8988T (cell line): ENCODE measurements at places on chromosomes 1 and 21.

DNA sequence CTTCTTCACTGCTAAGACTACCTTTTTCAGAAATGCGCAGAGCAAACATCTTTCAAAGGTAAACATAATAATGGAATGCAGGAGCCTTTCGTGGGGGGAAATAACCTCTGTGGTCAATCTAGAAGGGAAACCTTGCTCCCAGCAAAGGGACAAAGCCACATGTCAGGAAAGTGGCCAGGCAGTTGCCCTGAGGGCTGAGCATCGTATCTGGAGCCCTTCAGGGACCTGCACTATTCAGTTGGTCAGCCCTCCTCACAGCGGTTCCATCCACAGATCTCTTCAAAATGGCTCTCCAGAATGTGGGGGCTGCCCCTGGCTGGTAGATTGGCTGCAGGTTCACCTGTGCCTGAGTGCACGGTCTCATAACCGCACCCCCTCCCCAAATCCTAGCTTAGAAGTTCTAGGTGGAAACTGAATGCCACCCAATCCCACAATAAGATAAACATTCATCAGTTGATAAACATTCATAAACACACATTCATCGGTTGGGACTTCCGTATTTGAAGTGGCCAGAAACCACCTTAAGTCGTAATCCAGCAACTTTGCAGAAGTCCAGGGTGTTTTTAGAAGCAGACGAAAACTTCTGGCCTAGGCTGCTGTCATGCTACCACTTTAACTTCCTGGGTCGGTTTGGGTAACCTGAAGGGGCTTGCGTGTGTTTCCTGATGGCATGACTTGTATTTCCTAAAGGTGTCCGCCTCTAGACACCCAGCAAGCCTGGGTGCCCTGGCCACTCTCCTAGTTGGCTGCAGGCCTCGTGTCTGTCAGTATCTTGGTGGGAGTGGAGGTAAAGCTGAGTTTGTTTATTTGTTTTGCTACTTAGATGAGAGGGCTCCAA, 50.5 kb downstream of the RASSF5 start:
- no peak for DNase-seq

DNA sequence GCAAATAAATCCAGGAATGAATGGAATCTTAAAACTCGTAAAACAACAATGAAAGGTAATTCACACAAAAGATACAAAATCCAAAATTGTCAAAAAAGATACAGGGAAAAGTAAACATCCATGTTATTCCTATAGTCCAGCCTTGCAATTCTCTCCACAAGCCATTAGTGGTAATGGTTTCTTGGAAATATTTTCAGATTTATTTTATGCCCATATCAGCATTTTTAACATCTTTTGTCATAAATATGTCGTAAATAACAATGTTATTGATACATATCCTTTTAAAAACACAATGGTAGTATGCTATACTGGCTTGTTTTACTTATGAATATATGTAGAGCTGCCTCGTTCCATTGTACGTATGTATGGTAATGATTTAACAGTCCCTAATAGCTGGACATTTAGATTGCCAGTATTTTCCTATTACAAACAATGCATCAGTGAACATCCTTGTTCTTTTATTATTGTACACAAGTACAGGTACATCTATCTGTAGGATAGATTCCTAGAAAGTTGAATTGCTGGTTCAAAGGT, 30.6 kb downstream of the DNTTIP2 start:
- no peak for DNase-seq

DNA sequence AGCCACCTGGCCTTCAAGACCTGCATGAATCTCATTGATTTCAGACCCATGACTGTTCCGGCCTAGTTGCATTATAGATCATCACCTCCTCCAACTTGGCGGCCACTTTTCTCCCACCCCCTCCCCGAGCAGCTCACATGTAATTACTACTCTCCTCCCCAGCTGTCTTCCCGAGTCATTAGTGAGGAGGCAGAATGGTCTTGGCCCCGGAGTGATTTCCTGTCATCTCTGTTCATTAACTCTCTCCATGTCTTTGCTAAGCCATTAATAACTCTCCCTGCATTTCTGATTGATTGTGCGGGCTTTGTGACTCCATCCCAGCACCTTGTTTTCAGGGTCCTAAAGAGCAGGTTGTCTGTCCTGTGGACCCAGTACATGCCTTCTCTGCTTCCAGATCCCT, 75.6 kb upstream of the CNTN2 start:
- DNase-seq, result no peak

- DNase-seq, result no peak
Measured at GRCh38 chr1:110620250-110620615, 14.1 kb upstream of the KCNA2 start.

DNA sequence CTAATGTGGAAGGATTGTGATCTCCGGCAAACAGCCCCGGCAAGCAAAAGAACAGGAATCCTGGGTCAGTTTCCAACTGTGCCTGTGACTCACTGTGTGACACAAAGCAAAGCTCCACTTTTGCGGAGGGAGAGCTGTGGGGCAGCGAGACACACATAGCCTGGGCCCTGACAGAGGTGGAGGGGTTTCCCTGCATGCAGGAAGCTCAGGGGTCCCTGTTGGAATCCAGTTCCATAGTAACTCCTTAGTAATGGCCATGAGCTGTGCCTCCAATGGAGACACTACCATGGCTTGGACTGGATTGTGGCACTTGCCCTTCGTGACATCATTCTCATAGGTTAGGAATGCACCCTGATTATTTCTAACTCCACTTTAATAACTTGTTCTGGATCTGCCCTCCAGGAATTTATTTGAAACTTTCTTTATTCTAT, 47.0 kb upstream of the ATF3 start:
- no peak for DNase-seq

- no peak for DNase-seq
Measured at GRCh38 chr1:89529196-89529595, 4.6 kb downstream of the LRRC8B start.

DNA sequence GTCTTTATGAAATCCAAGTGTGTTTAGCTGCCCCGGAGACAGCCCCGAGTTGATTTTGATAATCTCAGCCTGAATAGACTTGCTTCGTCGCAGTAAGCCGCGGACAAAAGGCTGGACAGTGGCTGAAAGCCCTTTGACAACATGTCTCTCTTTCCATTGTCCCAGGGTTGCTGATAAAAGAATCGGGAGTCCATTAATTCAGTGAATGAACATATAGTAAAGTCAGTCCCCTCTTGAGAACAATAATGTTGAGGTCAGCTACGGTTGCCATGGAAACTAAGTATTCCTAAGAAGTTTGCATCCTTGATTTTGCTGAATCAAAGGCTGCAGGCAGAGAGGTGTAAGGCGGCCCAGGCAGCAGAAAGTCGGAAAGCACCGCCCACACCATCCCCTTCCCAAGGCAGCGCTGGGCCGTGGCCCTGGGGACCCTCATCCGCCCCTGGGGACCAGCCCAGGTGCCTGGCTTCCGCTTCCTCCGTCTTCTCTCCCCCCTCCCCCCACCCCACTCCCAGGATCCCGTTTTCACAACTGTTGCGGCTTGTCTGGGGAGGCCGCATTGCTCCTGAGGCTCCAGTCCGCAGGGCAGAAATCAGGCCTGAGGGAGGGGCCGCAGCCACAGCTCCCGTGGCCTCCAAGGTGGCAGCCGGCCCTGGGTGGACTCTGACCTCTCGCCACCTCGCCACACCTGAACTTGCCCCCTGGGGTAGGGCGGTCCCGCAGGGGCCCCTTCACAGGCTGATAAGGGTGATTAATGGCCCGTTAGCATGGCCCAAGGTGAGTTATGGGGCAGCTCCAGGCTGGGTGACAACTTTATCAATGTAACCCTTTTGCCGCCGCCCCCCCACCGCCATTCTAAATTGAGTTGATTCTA, 180.9 kb downstream of the PRDM16 start:
- DNase-seq, result no peak

DNA sequence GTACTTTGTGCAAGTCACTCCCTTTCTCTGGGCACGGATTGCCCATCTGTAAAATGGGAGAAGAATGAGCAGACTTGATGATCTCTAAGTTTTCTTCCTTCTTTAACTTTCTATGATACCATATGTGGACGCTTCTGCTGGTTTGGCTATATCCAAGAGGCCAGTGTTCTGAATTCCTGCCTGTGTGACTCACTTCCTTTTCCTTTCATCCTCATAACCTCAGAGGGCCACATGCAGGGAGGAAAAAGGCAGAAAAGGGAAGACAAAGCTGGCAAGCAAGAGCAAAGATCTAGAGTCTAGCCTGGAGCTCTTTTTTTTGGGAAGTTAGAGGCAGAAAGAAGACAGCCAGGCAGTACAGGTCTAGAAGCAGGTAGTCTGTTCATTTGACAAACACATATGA, 151.2 kb downstream of the OMA1 start:
- DNase-seq, result no peak

GRCh38 chr1:56788102-56788501, 31.1 kb downstream of the FYB2 start:
- no peak for DNase-seq

GRCh38 chr1:171472183-171472647, 13.1 kb upstream of the PRRC2C start:
- DNase-seq, result no peak

- DNase-seq, result no peak
Measured at GRCh38 chr1:214455479-214455878, 95.9 kb downstream of the PTPN14 start.

DNA sequence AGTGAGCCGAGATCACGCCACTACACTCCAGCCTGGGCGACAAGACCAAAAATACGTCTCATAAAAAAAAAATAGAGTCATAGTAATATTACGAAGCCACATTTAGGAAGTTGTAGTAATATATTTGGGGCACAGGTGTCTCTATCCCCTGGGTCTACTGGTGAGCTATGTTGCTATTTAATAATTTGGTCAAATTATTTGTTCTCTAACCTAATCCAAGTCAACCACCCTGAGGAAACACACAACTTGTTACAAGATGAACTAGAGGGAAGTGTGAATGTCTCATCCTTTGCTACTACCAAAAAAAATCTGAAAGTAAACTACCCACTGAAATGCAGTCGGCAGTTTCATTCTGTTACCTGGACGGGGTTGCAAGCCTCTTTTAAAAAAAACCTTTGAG, 35.3 kb downstream of the RGS8 start:
- DNase-seq, result no peak

- DNase-seq, result no peak
Measured at GRCh38 chr21:17889171-17889570, 70.0 kb upstream of the C21orf91 start.

- no peak for DNase-seq
Measured at GRCh38 chr1:246317332-246318035, 189.6 kb downstream of the SMYD3 start.

DNA sequence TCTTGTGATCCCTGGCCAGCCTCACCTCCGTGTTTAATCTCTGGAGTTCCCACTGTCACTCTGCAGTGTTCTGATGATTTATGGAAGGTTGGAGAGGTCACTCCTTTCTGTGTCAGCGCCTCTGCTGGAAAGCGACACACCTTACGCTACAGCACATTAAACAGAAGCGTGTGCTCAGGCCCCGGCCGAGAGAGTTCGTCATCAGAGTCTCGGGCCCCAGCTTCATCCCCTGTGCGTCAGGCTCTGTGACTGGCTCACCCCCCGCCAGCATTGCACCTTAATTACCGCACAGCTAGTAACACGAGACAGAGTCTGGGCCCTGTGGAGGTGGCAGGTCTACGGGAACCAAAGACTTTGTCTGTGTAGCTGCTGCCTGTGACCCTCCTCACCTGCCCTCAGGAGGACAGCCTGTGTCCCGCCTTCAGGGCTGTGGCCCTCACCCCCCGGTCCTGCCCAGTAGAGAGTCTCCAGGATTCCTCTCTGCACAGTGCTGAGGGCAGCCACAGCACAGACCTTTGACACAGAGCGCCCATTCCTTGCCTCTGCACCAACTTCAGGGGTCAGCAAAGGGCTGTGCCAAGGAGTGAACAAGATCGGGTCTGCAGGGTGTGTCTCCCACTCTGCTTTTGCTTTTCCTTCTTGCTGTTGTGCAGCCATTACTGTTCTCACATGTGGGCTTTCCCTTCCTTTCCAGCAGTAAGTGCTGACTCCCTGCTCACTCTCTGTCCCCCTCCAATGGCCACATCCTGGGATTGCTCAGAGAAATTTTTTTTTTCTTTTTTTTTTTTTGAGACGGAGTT, 157.6 kb downstream of the PGBD5 start:
- peak; percentile 89 for DNase-seq

DNA sequence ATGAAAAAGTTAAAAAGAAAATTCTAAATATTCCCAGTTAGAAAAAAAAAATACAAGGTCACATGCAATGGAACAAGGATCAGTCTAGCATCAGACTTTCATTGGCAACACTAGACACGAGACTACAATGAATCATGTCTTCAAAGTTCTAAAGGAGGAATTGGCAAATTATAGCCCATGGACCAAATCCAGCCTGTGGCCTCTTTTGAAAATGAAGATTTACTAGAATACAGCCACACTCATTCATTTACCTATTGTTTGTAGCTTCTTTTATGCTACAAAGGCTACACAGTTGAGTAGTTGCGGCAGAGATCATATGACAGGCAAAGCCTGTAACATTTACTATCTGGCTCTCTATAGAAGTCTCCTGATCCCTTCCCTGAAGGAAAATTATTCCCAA, 71.4 kb downstream of the MRPL39 start:
- no peak for DNase-seq

DNA sequence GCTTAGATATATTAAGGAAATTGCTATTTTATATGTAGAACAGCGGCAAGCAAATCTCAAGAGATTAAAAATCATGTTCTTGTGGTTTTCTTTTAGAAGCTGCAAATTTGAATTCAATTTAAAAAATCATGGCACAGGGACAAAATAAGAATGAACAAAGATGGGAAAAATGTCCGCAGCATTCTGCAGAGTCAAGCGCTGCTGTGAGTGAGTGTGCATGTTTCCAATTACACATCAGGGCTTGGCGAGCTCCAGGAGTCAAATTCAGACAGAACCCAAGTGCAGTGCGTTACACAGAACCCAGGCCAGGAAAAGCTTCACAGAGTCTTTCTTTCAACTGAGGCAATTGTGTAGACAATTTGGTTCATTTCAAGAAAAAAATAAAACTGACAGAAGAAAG, 33.3 kb upstream of the ERG start:
- DNase-seq, result no peak

GRCh38 chr1:93977598-93977945, 68.3 kb upstream of the GCLM start:
- DNase-seq, result no peak

DNA sequence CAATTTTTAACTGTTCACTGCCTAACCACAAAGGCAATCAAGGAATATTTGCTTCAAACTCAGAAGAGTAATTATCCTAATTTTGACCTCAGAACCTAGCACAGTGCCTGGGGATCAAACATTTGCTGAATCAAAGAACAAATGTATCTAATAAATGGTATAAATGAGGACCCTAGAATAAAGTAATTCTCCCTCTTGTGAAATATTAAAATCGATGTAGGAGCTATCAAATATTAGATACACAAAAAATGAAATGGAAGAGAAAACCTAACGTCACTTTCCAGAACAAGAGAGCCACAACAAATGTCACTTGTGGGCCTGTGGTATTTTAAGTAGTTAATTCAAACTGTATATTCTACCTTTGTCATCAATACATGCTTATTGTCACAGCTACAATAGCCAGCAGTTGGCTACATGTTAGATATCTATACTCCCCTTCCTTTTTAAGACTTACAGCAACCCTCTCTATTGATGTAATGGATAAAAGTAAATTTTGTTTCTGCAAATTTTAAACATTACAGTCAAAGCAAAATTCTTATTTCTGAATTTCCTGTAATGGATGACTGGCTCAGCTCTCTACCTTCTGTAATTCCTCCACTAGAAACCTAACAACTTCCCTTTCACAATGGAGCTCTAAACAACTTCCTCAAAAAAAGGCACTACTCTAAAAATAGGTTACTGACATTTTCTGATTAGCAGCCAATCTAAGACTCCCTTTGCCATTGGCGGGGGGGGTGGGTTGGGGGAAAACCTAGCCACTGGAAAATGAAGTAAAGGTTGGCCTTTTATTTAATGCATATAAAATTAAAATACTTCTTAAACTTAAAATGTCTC, 37.6 kb downstream of the PUM1 start:
- no peak for DNase-seq

GRCh38 chr1:3550511-3551289, 60.6 kb downstream of the MEGF6 start:
- no peak for DNase-seq
